ENCODE measurements at places on chromosomes 3 and 15.

GRCh38 chr3:143825513-143825912, 22.8 kb downstream of the SLC9A9 start:
- peak; percentile 76 for DNase-seq

DNA sequence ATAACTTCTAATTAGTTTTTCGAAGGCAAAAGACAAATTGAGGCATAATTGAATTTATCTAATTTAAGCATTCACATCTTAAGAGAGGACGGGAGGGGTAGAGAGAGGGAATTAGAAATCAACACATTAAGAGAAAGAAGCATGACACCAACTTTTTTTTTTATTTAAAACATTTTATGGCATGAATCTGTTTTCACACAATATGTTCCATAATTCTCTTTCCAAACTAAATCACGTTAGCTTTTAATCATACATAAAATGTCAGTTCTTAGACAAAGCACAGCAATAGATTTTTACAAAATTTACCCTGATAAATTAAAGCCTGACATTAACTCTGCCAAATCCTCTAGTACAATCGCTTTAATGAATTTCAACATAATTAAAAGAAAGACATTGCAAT, 600.8 kb upstream of the ROBO1 start:
- DNase-seq = no peak

GRCh38 chr3:21372316-21372715, 378.7 kb downstream of the ZNF385D start:
- DNase-seq = no peak

DNA sequence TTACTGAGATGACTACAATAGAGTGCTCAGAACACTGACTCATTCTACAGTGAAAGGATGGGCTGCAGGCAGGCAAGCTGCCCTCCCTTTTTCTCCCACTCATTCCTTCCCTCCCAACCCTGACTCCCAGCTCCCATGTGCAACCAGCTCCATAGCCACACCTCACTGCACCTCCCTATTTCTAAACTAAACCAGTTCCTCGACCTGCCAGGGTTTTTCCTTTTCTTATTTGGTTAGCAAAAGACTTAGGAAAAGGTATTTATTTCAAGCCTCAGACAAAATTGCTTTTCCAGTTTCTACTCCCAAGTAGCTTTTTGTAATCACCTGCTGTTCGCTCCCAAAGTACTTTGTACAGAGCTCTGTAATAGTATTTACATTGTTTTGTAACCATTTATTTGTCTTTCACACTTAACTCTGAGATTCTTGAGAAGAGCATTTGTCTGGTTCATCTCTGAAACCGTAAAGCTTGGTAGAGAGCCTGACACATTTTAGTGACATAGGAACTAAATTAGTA, 2.2 kb downstream of the AADAC start:
- DNase-seq = no peak

GRCh38 chr15:79084308-79084968, 6.1 kb downstream of the RASGRF1 start:
- no peak for DNase-seq

GRCh38 chr3:69309814-69310213, 76.1 kb downstream of the FRMD4B start:
- DNase-seq = no peak

DNA sequence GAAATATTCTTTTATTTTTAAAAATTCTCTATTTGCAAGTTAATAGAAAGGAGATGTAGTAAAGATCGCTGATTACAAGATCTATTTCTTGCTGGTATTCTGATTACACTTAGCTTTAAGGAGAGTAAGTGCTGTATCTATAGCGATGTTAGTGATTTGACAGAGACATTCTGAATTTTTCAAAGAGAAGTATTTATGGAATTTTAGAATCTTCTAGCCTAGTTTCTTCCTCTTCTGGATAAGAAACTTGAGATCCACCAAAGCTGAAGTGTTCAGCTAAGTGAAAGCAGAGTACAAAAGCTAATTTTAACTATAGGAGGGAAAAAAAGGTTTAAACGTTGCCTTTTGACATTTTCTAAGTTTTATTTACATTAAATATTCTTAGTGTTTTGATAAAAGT, 72.1 kb upstream of the RARB start:
- DNase-seq = no peak

GRCh38 chr3:163561151-163561550, 1517.1 kb downstream of the SI start:
- DNase-seq = no peak

- DNase-seq = no peak
Measured at GRCh38 chr3:18890449-18890848, 257.9 kb upstream of the KCNH8 start.

- no peak for DNase-seq
Measured at GRCh38 chr3:36219398-36219797, 160.9 kb upstream of the STAC start.

GRCh38 chr3:65950340-65951326, 88.1 kb downstream of the MAGI1 start:
- no peak for DNase-seq

GRCh38 chr3:139928708-139929505, 6.1 kb upstream of the CLSTN2 start:
- DNase-seq = no peak

- DNase-seq = peak; percentile 57
Measured at GRCh38 chr3:72042397-72043203, 257.7 kb upstream of the PROK2 start.

DNA sequence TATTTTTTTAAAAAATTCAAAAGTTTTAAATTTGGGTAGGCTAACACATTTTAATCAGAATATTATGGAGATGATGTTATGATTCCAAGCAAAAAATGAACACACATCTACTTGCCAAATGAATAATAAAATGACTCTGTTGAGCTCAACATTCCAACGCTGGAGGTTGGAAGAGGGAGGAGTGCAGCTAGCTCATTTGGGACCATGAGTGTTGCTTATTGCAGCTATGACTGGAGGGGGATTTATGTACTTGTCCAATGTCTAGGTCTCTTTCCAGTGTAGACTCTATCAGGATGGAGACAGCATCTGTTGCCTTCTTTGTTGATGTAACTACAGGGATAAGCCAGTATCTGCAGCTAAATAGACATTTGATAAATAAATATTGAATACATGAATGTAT, 310.6 kb downstream of the CACNA2D3 start:
- no peak for DNase-seq

GRCh38 chr3:194383276-194383940, 13.9 kb upstream of the LRRC15 start:
- no peak for DNase-seq

DNA sequence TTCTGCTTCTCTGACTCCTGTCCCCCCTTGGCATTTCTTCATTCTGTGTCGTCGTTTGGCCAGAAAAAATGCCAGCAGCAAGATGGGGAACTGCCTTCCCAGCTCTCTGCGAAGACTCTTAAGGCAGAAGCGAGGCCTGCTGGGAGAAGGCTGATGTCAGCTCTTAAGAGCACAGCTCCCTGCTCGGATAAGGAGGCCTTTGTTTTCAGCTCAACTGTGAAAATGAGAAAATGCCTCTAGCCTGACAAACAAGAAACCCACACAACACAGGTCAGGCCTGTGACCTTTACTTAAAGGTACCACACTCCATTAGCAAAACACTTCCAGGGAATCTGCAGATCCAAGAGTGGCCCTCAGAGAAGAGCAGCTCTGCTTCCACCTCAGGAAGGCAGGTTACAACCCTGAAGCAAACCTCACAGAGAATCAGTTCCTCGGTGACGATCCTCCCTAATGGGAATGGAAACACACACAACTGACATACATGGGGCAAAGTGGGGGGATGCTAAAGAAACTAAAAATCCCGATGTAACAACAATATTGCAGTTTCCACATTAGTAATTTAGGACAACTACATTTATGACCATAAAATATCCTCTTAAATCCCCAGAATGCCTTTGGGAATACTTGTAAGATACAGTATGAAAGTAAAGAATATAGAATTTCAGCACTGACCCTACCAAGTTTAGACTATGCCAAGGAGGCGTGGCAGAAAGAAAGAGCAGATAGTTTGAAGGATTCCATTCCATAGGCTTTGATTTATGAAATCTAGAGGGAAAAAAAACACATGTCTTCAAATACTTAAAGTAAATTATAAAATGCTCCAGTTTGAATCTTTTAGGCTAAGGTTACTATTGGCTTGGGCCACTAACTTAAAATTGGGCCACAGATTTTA, 52.1 kb downstream of the VGLL4 start:
- peak; percentile 34 for DNase-seq

GRCh38 chr3:117114517-117115265, 405.1 kb downstream of the TUSC7 start:
- no peak for DNase-seq

DNA sequence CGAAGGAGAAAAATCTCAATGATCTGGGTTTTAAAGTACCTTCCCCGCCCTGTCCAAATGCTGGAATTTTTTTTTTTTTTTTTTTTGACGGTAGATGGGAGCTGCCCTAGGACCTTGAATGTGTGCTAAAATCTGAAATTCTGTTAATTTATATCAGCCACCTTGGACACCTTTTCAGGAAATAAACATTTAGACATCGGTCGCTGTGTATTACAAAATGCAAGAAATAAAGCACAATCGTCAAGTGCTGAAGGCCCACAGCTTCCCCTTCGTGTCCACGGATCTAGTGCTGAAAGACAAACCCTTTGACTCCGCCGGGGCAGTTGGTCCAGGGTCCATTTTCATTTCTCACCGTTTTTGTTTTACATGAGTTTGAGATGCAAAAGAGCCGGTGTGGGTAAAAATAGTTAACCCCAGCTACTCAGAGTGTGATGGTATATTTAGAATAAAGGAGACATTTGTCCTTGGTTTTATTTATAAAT, 90.2 kb upstream of the CHD2 start:
- peak; percentile 72 for DNase-seq

DNA sequence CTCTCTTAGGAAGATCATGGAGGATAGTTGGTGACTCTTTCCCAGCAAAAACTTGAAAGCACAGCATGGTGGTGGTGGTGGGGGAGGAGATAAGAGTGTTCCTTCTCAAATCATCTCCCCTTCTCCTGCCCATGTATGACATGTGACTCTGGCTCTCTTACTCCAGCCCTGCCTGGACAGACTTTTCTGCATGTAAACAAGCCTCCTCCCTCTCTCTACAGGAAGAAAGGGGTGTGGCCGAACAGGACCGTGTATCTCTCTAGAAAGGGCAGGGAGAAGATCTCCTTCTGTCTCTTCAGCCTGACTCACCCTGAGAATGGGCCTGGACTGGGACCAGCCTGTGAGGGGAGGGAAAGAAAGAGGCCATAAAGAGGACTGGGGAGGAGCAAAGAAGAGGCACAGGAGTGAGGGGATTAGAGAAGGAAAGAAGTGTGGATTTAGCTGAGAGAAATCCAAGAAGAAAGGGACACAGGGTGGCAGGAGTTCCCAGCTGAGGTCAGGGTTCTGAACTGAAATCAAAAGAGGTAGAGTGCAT, 1.5 kb downstream of the CELF6 start:
- DNase-seq = no peak

- no peak for DNase-seq
Measured at GRCh38 chr3:67349551-67350174, 304.7 kb downstream of the SUCLG2 start.

DNA sequence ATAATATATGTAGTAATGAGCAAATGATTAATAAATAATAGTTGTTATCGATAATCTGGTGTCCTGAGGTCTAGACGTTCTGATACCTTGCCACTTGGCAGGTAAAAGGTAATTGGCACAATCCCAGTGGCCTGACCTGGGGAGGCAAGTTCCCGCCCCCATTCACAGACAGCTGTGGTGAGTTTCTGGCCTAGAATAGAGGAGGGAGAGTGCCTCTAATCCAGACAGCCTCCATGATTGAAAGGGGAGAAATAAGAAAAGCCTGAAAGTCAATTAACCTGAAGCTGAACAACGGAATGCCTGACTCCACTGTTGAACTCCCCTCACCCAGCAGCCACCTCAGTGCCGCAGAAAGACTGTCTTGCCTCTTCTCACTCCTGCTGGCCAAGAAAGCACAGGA, 38.1 kb upstream of the SV2B start:
- DNase-seq = no peak

GRCh38 chr3:49359623-49360022, 1.5 kb upstream of the GPX1 start:
- DNase-seq = no peak

DNA sequence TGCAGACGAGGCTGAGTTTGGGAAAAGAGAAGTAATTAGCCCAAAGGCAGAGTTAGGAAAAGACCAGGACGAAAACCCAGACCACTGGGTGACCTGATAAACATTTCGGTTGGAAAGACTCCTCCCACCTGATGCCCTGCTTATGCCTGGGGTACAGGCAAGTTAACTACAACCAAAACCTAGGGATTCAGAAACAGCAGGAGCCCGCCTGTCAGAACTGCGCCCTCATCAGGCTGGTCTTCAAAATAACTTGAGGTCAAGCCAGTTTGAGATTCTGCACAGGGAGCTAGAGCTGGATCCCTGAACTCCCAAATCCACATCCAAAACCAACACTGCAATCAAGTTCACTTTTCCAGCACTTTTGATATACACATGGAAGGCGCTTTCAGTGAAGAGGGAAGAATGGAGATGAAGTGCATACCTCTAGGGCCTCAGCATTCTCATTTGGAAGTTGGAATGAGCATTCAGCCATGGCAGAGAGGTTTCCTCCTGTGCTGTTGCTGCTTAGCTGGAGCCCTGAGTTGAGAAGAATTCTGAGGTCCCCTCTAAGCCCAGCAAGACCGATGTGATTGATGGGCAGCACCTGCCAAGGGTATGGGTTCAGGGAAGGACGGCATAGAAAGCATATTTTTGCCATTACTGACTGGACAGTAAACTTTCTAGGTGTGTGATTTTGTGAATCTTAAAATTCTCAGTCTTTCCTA, 11.6 kb downstream of the TSEN2 start:
- DNase-seq = no peak

- no peak for DNase-seq
Measured at GRCh38 chr3:107689355-107689754, 166.6 kb downstream of the BBX start.

- DNase-seq = no peak
Measured at GRCh38 chr3:53799338-53799865, 46.8 kb downstream of the CHDH start.

DNA sequence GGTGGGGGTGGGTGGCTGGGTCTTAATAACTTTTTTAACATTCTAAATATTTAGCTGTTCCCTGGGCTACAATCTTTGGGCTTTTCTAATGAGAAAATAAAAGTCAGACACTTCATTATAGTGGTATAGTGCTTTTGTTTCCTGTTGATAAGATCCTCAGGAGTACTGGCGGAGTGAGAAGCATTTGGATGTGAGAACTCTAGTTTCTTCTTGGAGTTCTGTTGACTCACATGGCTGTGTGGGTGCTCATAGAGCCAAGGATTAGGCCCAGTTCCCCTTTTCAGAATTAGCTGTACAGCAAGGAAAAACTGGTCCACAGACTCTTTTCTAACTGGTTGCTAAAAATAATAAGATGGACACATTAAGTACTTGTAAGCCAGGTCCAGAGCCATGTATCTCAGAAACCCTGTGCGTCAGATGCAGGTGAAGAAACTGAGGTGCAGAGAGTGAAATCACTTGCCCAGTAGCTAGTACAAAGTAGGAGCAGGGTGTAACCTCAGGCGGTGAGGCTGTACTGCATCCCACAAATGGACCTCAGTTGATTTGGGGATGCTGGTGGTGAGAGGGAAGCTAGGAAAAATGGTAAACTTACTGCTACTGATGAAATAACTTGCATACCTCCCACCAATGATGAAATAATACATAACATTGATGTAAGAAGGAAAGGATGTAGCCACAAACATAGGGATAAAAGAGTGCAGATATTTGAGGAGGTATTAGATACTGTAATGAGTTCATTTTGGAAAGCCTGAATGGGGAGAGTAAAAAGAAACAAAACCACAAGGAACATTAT, 2.3 kb downstream of the ITPR1 start:
- peak; percentile 84 for DNase-seq
